Activated CD4-positive, alpha-beta T cell treated with anti-CD3 and anti-CD28 coated beads, Interleukin-2, Interleukin-6, amounts not matched to agents 100 ng/mL and 50 ng/mL, durations not matched to agents 16 hours and 8 hours (primary cell): ENCODE measurements at places on chromosomes 4 and X.

DNA sequence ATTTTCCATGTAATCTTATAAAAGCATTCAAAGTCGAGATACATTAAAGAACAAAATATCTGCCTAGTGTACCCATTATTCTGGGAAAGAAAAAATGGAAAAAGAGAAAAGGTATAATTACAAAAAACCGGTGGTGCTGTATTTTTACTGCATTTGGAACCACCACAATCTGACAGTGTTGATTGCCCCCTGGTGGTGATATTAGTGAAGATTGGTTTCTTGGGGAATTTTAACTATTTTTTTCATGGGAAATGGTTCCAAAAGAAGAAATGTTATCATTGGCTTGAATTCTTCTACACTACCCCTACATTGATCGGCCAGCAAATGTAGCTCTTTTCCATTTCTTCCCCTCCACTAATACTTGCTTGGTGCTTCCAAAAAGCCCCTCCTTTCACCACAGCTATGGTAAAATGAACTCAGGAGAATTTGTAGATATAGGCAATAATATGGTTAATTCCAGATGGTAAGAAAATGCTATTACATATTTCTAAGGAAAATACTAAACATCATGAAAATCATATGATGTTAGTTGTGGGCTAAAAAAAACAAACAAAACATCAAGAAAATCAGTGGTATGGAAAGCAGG is 50.0 kb downstream of the COX18 start:
- peak; percentile 44 for DNase-seq

GRCh38 chr4:5276475-5277075 is 225.3 kb downstream of the STK32B start:
- DNase-seq: no peak

- DNase-seq: no peak
Observed at GRCh38 chr4:182745237-182745636, 171.9 kb downstream of the DCTD start.

DNA sequence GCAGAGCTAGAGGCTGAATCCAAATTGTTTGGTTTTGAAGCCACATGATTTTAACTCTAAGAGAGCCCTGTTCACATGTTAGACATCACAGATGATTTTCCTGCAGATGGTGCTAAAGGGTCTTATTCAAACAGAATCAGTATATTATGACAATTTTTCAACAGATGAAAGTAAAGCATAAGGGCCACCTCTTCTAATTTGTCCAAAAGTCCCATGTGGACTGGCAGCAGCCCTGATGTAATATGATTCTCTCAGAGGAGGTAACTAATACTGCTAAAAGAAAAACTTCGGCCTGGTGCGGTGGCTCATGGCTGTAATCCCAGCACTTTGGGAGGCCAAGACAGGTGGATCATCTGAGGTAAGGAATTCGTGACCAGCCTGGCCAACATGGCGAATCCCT is 26.0 kb upstream of the SETD7 start:
- no peak for DNase-seq

DNA sequence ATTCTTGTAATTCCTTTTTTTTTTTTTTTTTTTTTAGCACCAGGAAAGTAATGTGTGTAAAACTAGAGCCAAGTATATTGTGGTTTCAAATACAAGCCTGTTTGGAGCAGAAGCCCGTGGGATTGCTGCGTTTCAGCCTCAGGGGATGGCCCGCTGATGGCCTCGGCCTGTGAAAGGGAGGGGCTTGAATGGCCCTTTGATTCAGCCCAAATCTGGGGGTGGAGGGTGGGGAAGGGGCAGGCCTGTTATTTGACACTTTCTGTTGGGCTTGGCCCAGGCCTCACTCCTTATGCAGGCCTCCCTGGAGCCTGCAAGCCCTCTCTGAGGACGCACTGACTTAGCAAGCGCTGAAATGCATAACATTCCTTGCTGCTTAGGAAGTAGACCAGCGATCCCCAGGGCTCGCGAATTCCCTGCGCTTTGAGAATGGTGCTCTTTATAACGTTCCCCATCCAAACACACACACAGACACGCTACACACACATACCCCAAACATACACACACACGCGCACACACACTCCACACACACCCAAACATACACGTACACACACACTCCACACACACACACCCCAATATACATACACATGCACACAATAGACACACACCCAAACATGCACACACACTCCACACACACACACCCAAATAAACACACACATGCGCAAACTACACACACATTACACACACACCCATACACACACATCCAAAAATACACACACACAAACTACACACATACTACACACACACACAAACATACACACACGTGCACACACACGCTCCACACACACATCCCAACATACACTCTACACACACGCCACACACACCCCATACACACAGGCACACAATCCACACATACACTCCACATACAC is 29.6 kb downstream of the TLR10 start:
- no peak for DNase-seq

DNA sequence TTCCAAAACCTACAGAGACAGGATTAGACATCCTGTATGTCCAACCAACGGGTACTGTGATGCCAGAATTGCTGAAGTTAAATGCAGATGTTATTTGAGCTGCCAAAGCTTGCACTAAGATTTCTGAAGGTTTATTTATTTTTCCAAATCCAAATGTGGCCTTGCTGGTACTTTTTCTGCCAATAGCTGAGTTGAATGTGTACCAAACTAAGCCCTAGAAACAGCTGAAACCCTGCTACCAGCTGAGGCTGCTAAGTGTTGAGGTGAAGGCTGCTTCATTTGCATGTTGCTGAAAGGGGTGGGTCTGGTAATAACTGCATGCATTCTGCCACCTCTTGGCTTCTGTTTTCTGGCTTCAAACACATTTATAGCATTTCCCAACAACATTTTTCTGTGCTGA is 366.5 kb downstream of the FAT4 start:
- no peak for DNase-seq

GRCh38 chrX:124421898-124422655 is 75.7 kb downstream of the SH2D1A start:
- DNase-seq: no peak

DNA sequence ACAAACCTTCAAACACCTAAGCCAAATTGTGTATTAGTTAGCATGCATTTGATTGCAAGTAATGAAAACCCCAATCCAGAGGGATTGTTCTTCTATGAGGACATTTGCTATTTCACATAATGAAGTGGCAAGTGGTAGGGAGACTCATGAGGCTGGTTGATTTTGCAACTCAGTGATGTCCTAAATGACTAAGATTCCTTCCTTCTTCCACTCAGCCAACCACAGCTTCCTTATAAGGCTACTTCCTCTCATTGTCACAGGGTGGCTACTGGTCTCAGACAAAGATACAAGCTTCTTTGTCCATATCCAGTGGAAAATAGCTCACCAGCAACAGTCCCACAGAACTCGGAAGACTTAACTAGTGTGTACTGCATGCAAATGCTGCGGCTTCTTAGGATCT is 5.3 kb upstream of the OTC start:
- DNase-seq: peak; percentile 58

DNA sequence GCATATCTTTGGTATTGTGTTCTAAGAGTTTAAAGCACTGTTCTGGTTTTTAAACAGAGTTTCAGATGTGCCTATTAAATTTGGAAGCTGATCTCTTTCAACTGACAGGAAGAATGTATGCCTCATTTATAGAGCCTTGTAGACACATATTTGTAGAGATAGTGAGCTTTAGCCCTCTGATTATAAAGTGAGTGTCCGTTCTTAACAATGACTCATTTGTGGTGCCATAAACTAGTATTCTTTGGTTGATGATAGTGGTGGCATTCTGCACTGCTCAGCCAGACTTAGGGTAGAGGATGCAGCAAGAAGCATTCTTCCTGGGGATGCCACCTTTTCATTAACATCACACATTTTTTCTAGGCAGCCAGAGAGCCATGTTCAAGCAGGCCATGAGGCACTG is 121.7 kb downstream of the TLL1 start:
- no peak for DNase-seq

GRCh38 chr4:138045036-138045435 is 197.1 kb downstream of the SLC7A11 start:
- DNase-seq: no peak

- no peak for DNase-seq
Observed at GRCh38 chr4:1882850-1883271, 11.7 kb downstream of the NSD2 start.

DNA sequence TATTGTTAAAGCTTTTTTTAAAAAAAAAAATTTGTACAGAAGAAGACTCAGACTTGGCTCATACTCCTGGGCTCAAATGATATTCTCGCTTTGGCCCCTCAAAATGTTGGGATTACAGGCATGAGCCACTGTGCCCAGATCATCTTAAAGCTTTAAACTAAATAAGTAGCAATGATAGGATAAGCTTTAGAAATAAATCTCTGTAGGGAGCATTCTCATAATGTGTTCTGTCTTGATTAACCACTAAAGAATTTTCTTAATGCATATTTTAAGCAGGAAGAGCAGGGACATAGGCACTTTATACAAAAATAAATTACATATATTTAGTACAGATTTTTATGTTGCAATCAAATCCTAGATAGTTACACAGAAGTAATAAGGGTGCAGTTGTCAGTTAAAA is 667.2 kb downstream of the GRID2 start:
- DNase-seq: no peak

DNA sequence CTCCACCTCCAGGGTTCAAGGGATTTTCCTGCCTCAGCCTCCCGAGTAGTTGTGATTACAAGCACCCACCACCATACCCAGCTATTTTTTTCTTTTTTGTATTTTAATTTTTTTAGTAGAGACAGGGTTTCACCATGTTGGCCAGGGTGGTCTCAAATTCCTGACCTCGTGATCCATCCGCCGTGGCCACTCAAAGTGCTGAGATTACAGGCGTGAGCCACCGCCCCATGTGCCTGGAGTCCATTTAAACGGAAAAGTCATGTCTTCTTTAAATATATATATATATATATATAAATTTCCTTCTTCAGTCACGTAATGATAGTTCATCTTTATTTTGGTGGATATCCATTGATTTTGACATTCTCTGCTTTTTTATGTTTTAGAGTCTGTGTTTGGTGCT is 264.0 kb upstream of the PITX2 start:
- DNase-seq: no peak

GRCh38 chrX:24692305-24692704 is 1.4 kb upstream of the POLA1 start:
- DNase-seq: no peak
